Mammary epithelial cell (primary cell): ENCODE measurements at places on chromosomes 7 and 10.
A peak's percentile ranks its signal among the peaks of the same experiment; 100 is the strongest.

- peak; percentile 36 for DNase-seq
Observed at GRCh38 chr7:44224080-44224973, 23.5 kb downstream of the YKT6 start.

GRCh38 chr7:83476511-83477050, 172.4 kb downstream of the SEMA3E start:
- no peak for DNase-seq

- no peak for DNase-seq
Observed at GRCh38 chr10:123771877-123772644, 105.9 kb downstream of the GPR26 start.

- DNase-seq, result peak; percentile 72
Observed at GRCh38 chr7:131071786-131072504, 255.7 kb upstream of the MKLN1 start.

DNA sequence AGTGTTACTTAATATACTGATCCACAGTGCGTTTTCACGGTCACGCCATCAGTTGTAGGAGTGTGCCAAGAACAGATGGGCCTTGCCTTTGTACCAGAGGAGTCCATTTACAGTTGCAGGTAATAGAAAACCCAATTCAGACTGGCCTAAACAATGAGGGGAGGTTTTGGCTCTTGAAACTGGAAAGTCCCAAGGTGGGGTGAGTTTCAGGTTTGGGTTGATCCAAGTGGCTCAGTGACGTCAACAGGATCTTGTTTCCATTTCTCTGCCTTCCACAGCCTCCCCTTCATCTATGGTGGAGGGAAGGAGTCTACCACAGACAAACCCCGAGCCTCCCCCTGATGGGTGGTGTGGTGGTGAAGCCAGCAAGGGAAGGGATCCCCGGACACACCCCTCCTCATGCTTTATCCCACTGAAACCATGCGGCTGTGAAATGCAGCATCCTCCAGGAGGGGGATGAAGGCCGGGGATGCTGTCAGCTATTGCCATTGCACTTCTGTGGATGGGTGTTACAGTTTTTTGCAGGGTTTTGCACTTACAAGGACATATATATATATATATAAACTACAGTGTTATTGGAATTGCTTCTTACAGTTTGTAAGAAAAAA, 14.8 kb upstream of the SH2D4B start:
- DNase-seq, result peak; percentile 64

DNA sequence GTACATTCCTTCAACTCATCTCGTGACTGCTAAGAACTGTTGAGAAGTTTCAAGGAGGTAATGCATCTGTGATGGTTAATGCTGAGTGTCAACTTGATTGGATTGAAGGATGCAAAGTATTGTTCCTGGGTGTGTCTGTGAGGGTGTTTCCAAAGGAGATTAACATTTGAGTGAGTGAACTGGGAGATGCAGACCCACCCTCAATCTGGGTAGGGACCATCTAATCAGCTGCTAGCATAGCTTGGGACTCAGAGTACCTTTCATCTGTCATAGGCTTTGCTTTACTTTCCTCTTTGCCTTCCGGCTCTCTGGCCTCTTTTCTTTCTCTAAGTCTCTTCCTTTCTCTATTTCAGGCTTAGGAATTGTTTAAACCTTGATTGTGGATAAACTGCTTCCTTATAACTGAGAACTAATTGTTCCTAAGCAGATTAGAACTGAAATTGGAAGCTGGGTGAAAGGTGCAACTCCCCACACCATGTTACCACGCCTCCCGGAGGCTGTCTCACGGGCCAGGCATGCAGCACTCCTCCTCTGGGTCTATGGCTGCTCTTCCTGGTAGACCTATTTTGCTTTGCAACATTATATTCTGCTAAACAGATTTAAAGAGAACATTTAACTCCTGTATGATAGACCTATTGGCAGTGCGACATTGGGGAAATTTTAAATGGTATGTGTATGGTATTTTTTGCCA, 298.2 kb downstream of the CCSER2 start:
- DNase-seq, result no peak

DNA sequence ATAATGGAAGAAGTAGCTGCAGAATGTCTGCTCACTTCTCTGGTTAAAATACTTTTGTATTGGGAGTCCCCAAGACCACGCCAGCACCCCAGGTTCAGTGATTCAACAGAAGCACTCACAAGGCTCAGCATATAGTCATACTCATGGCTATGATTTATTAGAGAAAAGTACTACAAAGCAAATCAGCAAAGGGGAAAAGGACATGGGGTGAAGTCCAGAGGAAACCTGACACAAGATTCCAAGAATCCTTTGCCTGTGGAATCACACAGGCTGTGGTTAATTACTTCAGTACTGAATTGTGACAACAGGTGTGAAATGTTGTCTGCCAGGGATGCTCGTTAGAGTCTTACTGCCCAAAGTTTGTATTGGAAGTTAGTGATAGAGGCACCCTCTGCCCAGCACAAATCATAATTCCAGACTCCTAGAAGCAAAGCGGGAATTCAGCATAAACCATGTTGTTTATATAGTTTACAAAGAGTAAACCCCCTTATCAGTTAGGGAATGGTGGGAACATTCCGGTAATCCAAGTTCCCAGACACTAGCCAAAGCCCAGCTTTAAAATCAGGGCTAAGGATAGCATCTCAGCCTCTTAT, 79.4 kb downstream of the HYCC1 start:
- DNase-seq, result peak; percentile 24

- DNase-seq, result no peak
Observed at GRCh38 chr7:90957883-90958282, 306.4 kb upstream of the FZD1 start.

GRCh38 chr10:101903827-101904550, 60.4 kb upstream of the KCNIP2 start:
- DNase-seq, result no peak

GRCh38 chr7:122842971-122843370, 43.3 kb downstream of the CADPS2 start:
- no peak for DNase-seq

- DNase-seq, result peak; percentile 41
Observed at GRCh38 chr7:44448922-44449583, 41.4 kb downstream of the NUDCD3 start.

GRCh38 chr10:44967616-44968015, 8.0 kb downstream of the RASSF4 start:
- no peak for DNase-seq

DNA sequence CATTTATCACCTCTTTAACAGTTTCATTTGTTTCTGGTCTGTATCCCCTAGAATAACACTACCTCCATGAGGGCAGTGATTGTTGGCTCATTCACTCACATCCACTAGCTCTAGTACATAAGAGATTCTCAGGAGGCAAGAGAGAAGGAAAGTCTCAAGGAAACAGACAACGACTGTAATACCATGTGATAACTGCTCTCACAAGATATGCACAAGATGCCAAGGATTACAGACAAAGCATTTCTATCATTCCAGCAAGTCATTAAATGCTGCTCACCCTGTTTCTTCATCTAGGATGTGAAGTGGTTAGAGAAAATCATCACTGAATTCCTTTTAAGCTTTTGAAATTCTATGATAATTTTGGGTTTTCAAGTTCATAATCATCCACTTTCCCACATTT, 115.3 kb downstream of the HIBADH start:
- no peak for DNase-seq

DNA sequence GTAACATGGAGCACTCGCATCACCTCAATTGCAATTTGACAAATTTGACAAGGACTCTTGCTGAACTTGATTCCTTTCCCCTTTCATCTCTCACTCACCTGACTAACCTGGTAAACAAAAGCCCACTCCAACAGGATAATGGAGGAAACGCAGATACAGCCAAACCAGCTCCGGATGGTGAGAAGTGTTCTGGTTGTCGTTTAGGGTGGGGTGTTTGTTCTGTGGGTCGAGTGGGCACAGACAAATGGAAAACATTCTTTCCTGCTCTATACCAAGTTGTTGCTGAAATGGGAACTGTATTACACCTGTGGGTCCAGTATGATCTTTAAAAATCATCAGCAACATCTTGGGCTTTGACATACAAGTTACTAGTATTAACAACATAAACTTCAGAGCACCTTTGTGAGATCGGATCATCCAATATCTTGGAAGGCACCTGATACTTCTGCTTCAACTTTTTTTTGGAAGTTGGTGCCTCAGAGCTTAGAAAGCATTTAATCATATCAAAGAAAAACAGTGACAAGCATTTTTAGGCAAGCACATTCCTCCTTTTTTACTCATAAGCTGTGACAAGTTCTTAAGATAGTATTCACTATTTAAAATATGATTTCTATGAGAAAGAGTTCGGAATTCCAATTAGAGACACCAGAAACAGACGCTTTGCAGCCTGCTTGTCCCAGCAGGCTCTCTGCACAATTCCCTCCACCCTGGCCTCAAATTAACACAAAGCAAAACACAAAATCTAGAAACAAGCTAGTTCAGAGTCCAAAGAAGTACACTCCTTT, 58.1 kb downstream of the CCDC186 start:
- no peak for DNase-seq

DNA sequence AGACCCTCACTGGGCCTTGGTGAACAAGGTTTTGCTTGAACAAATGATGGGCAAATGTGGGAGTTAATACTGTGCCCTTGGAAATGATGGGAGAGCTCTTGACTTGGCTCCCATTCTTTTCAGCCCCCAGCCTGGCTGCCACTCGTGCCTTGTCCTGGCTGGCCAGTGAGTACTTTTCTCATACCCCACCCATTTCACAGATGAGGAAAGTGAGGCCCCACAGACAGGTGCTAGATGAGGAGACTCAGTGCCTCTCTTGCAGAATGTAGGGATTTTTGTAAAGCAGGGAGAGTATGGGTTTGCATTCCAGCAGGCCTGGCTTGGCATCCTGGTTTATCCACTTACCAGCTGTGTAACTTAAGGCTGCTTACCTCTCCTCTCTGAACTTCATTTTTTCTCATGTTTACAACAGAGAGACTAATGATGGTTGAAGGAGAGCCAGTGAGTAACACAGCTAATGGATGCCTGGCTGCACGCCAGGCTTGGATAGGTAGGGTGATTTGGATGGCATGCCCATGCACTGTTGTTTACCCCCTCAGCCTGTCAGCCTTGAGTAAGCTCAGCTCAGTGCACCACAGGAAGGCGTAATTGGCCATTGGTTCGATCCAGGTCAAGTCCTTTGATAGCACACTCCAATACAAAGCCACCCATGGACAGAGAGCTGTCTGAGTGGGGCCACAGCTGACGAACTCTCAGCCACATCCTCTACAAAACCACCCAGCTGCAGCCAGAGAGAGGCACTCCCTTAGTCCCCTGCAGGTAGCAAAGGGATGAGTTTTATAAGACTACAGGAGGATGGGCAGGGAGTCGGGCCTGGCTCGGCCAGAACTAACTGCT, 436.8 kb downstream of the RPS24 start:
- DNase-seq, result no peak

DNA sequence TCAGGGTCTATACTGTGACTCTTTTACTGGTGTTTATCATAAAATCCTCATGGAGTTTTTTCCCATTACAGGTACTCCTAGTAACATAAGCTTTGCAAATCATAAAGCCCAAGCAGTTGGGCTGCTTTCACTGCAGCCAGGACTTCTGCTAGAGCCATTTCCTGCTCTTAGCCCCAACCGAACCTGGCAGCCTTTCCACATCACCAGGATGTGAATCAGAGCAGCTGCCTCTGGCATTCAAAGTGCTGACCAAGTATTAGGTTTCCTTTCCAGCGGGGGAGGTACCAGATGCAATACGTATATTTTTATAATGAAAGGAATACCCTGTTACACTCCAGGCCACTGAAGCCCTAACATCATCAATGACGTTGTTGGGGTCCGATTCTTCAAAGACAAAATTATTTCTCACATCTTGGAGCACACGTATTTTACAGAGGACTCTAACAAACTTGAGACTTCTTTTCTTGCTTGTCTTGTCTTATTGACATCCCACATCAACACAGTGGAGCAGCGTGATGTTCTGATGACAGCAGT, 3.6 kb upstream of the HTR5A start:
- peak; percentile 70 for DNase-seq

DNA sequence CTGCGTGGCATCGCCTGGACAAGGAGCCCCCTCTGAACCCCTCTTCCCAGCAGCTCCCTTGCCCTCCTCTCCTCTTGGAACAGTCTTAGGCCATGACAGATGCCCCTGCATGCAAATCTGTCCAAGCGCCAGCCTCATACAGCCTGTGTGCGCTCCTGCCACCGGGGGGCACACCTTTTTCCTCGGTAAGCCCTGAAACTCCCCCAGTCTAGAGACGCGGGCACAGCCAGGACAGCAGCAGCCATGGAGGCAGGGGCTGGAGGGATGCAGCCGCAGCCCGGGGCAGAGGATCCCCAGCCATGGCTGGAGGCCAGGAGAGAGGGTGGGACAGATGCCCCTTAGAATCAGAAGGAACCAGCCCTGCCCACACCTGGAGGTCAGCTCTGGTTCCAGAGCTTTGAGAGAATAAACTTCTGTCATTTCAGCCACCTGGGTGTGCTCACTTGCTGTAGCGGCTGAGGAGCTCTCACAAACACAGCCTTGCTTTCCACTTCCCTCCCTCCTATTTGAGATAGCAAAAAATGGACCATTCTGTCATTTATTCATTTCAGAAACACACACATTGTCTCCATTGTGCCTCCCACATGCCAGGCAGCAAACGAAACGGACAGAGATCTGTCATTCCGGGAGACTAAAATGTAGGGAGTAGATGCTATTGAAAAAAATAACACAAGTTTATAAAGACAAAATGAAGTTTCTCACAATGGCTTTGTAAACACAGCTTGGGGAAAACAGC, 241.5 kb downstream of the WDR37 start:
- DNase-seq, result no peak

DNA sequence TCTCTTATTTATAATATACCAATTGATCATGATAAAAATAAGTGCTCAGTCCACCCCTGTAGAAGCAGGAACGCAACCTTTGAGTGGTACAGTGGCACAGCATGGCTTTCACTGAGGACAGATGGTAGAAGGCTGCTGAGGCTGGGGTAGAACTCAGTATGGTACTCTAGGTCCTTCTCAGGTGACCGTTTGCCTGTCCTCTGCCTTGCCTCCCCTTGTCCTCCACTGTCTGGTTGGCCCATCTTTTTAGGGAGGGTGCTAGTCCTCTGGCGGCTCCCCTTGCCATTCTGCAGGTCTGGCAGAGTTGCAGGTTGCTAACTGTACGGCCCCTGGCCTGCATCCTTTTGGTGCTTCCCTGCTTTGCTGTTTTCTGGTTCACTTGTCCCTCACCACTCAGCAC, 27.3 kb downstream of the SLC18A2 start:
- no peak for DNase-seq

GRCh38 chr7:40470817-40471216, 336.0 kb downstream of the SUGCT start:
- DNase-seq, result no peak
